ENCODE measurements at places on chromosomes 5 and 9. TPM values are rescaled to one million over a fixed set of nuclear protein-coding genes. Genes with fewer than 3 reads are reported as not detected.

DNA sequence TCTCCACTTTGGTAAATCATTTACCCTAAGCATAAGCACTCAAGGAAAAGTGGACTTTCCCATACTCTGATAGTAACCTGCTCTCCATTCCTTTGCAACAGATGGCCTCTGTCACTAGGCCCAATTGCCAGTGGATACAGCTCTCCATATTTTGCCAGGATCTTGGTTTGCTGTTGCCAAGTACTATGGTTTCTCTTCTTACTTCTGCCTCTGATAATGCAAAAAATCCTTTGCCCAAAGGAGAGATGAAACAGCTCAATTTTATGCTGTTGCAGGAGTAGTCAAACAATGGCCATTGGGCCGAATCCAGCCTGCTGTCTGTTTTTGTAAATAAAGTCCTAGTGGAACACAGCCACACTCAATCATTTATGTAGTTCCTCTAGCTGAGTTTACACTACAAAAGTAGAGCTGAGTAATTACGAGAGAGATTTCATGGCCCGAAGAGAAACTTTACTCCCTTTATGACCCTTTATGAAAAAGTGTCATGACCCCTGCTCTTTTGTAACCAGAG lies 92.5 kb downstream of the HTR4 start:
- DNase-seq = no peak

DNA sequence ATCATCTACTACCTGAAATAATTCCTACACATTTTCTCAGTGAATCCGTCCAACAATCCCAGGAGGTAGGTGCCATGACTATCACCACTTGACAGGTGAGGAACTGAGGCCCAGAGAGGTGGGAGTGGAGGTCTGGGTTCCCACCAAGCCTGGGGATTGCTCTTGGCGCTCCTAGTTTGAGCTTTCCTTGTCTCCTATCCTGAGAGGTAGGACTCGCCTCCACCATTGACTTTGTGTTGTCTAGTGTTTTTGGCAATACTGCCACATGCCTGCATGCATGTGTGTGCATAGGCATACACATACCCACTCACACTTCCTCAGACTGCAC lies 6.3 kb upstream of the NTNG2 start:
- no peak for DNase-seq

GRCh38 chr9:91640428-91640827 lies 216.8 kb upstream of the NFIL3 start:
- DNase-seq = no peak

DNA sequence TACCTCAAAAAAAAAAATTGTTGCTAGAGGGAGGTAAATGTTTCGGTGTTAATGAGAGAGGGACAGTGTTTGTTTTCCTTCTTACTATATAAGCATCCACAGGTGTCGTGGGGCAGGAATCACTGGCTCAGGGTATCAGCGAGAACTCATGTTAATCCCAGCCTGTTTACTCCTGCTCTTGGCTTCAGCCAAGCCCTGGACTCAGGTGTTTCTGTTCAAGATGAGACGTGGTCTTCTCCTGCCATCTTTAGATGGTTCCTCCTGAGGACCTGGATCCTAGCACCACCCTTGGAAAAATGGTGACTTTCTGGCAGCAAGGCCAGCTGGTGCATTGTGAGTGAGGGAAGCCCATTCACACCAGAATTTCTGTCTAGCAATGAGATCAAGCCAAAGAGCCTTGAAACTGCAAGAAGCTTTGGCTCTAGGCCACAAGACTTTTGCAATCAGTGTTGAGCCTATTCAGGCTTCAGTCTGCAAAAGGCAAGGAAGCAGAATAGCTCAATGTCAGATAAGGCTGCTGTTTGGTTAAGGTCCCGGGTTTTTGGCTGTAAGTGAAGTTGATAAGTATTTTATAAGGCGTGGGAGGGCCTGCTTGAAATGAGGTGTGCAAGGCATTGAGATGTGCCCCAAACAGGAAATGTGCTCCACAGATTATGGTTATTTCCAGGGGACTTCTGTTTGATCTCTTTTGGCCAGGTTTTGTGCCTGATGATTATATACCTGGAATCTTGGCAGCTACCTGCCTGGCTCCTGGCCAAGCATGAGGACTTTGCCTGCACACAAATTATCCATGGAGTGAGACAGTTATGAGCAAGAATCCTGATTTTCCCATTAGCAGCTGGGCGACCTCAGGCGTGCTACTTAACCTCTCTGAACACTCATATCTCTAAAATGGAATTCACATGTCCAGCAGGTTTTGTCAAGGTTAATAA lies 99.8 kb downstream of the TENT4A start:
- DNase-seq = no peak

- DNase-seq = peak; percentile 14
Measured at GRCh38 chr5:16935231-16936149, 598 bp downstream of the MYO10 start.

DNA sequence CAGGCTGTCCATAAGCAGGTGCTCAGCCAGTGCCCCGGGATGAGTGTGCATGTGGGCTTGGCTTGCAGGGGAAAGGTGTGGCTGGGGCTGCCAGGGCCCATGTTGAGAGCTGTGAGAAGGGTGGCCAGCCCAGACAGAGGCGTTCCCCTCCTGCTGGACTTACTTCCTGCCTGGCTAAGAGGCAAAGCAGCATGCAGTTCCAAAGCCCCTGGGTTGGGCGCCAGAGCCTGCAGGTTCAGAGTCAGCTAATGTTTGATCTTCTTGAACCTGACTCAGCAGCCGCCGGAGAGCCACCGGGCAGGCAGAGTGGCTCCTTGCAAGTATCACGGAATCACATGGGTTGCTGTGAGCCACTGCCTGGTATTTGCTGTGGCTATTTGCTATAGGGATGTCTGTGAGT lies 168.4 kb upstream of the MAP1B start:
- DNase-seq = no peak

DNA sequence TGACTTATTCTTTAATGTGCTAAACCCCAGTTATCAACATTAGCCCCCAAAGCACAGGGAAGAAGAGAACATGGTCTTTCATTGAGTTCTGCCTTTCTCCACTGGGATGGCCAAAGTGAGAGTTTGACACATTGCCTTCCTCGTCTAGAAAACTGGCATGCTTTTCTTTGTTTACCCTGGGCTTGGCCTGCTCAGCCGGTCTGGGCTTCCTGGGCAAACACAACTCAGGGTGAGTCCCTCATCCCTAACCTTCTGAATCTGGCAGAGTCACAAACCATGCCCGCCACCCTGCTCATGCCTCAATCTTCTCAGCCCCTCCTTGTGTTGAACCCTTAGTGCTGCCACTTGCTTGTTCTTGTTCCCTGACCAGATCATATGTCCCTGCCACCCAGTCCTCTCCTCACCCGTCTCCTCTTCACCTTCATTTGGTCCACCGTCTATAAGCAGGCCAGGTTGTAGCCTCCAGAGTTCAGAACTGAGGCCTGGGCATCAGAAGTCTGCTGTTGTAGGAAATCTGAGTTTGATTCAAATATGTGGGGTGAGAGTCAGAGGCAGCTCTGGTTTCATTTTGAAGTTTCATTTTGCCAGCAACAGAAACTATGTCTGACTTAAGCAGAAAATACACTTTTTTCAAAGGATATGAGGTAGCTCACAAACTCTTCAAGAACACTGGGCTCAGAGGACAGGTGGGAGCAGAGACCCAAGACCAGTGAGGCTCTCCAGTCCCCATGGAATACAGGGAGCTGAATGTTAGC lies 217.6 kb downstream of the NDUFS4 start:
- no peak for DNase-seq

DNA sequence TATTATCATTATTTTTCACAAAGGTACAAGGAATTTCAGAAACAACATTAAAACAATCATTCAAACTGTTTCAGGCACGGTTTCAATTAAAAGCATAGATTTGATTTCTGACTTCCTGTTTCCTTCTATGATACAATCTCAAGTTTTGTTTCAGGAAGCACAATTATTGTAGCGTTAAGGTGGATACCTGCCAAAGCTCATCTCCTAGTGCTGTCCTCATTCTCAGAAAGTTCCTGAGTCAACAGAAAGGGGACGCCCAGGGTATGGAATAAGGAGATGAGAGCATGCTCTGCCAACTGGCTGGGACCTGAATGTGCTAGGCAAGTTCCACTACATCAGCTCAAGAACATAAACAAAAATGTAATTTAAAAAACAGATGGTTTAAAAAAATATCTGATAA lies 2.0 kb upstream of the TRIM14 start:
- no peak for DNase-seq

DNA sequence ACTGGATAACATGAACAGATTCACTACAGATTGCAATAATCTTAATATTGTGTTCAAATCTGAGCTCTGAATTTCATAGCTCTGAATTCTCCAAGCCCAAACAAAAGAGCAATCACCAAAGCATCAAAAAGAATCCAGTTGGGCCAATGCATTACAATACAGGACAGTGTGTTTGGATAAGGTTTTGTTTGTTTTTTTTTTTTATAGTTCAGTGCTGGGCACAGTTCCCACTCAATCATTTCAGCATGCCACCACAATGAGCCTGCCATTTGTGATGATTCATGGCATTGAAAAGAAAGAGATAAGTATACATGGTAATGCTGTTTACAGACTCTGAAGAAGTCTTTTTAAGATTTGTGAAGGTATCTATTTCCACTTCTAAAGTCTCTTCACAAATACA lies 1.7 kb upstream of the HTR1A start:
- DNase-seq = no peak

DNA sequence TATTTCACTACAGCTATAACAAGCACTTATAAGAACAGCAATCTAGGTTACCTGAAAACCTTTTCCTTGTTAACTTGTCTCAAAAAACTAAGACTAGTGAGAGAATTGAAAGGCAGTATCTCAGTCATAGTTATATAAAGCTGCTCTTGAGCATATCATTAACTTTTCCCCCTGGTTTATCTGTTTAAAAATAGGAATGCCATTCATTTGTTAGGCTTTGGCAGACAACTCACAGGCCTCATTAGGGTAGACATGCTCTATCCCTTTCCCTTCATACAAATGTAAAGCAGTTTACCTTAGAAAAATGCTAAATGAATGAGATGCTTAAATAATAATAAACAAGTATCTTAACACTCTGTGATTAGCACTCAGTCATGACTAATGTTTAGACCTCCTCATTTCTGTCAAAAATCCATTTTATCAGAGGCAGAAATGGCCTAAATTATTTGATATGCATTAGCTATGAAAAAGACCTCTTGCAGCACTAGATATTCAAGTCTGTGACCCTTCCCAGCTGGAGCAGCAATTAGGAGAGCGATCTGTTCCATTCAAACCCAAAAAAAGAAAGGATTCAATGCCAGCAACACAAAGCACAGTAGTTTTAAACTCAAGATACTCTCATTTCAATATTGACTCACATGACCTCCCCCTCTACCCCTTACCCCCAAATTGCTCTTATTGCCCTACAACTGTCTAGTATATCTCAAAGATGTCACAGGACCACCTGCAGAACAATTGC lies 1578.8 kb upstream of the WWC1 start:
- DNase-seq = no peak

DNA sequence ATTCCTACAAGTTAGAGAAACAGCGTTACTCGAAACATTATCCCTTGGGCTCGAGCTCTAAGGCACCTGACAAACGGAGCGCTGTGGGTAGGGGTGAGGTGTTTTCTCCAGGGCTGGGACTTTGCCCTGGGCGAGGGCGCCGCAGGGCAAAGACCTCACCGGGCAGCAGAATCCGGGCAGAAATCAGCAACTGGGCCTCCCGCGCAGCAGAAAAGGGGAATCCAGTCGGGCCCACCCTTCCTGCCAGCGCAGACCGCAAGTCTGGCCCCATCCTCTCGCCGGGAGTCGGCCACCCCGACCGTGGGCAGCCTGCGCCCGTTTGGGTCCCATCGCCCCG lies 430 bp upstream of the MSH3 start:
- no peak for DNase-seq

- DNase-seq = no peak
Measured at GRCh38 chr5:1785062-1785461, 14.6 kb downstream of the MRPL36 start.

DNA sequence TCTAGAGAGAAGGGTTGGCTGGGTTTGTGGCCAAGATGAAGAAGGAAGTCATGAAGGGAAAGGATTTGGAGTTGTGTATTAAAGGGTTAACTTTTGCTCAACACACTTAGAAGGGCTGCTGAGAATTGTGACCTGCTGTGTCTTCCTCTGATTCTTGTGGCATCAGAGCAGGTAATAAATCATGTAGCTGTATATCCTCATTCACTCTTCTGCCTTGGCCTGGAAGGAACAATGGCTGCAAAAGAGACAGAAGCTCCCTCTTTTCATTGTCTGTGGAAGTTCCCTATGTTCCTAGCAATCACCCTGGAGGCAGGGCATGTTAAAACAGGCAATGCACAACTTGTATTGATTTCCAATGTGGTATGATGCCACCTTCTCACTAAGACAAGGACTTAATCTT lies 159.1 kb downstream of the LRRC70 start:
- no peak for DNase-seq

DNA sequence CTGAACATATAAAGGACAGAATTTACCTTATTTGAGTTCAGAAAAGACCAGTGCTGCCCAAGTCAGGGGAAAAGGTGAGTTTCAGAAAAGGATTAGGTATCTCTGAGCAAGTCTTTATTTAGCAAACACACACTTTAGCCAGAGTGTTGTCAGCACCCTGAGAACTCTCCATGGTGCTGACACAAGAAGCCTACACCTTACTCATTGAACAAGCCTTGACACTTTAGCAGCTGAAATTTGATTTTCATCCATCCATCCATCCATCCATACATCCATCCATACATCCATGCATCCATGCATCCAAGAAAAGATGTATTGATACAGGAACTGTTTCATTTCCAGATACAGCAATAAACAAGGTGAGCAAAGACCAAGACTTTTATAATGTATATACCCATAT lies 311.2 kb downstream of the TRIM32 start:
- peak; percentile 8 for DNase-seq

- DNase-seq = no peak
Measured at GRCh38 chr5:160843240-160843639, 8.8 kb downstream of the ATP10B start.

DNA sequence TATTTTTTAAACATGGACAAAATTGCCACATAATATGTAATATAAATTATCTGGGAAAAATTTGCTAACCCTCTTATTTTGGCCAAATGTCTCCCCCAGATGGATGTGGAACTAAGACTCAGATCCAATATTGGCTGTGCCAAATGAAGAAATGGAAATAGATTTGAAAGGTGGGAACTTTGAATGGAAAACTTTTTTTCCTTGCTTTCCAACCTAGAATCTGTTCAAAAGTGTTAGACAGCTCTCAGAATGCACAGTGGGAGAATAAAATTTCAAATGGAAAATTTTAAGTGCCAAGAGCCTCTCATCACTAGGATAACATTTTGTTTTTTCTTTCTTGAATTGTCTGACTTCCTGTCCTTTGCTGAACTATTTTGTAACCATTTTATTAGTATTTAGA lies 142.6 kb upstream of the GAS1 start:
- DNase-seq = no peak

DNA sequence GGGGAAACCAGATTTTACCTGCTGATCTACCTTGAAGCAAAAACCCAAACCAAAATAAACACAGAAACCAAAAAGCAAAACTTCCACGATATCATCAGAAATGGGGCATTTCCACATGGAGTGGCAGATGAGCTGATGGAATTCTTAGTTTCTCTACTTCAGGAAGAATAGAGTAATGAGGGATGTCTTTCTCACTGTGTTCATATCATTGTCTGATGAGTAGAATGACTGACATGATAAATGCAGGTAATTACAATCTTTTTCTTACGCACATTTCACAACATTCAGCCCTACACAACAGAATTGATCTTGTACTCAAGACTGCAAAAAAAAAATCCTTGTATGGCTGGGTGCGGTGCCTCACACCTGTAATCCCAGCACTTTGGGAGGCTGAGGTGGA lies 23.2 kb upstream of the ANKH start:
- DNase-seq = no peak

Gene TRIM7
- not detected for total RNA-seq

Gene CACFD1
- total RNA-seq = 42.6 TPM

Gene PCDHGA8
- 0.43 TPM for total RNA-seq

Gene PCDHGA1
- total RNA-seq = 0.93 TPM

Gene OSTF1
- total RNA-seq = 5.0 TPM
